Heart right ventricle (tissue), 16 donors: ENCODE measurements at places on chromosomes 5 and 9. TPM values are rescaled to one million over a fixed set of nuclear protein-coding genes. Genes with fewer than 3 reads are reported as not detected.

GRCh38 chr5:2783223-2783622 is 31.7 kb upstream of the IRX2 start:
- no peaks in the 10 kb centered on the region for H3K36me3 ChIP-seq
- H3K27me3 ChIP-seq, result no peaks in the 10 kb centered on the region
- no peak overlapping the region for H3K27ac ChIP-seq
- no peaks in the 10 kb centered on the region for H3K4me1 ChIP-seq

DNA sequence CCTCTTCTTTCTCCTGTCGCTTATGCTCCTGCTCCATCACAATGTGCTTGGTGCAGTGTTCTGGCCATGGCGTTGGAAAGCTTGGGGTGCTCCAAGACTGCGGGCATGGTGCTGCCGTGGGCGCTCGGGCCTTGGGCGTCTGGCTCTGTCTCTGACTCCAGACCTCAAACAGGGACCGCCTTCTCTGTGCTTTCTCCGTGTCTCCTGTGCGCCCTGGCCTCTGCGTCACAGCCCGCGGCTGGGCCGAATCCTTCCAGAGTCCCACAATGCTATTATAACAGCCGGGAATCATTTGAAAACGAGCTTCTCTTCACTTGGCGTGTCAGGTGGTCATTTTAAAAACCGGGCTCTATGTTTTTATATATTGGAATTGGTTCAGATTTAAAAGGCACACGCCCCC is 32.4 kb upstream of the PUM3 start:
- no peak overlapping the region for H3K4me3 ChIP-seq
- H3K36me3 ChIP-seq, result no peaks in the 10 kb centered on the region

DNA sequence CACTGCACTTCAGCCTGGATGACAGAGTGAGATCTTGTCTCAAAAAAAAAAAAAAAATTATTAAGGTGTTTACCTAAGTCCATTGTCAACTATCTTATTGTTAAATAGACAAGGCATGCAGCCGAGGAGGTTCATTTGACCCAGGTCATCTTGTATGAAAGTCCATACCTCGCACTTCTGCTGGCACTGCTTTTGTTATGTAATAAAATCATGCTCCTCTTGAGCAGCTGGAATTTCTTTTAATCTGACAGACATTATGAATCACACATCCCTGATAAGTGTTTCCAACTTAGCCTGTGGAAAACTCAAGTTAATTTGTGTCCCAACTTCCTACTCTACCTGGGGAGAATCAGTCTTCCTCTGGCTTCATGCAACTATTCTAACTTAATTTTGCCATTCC is 315.6 kb upstream of the KLF4 start:
- no peaks in the 10 kb centered on the region for H3K4me1 ChIP-seq
- no peak overlapping the region for H3K4me3 ChIP-seq
- H3K27me3 ChIP-seq, result no peaks in the 10 kb centered on the region

GRCh38 chr5:61405511-61406295 is 73.6 kb downstream of the ZSWIM6 start:
- no peaks in the 10 kb centered on the region for H3K27me3 ChIP-seq
- H3K27ac ChIP-seq, result no peak overlapping the region
- no peaks in the 10 kb centered on the region for H3K36me3 ChIP-seq
- no peak for DNase-seq

- no peaks in the 10 kb centered on the region for H3K36me3 ChIP-seq
- H3K27me3 ChIP-seq, result no peaks in the 10 kb centered on the region
- peak overlapping the region; percentile 97 for H3K4me3 ChIP-seq
- H3K27ac ChIP-seq, result peak overlapping the region; percentile 99
- DNase-seq, result no peak
- H3K4me1 ChIP-seq, result peaks cover 2% of the 10 kb centered on the region
Measured at GRCh38 chr5:68217047-68217355, 1.4 kb downstream of the PIK3R1 start.

- no peak overlapping the region for H3K4me3 ChIP-seq
- H3K27me3 ChIP-seq, result no peaks in the 10 kb centered on the region
- no peak for DNase-seq
- H3K4me1 ChIP-seq, result no peaks in the 10 kb centered on the region
- H3K27ac ChIP-seq, result no peak overlapping the region
Measured at GRCh38 chr5:144487761-144488160, 317.1 kb downstream of the KCTD16 start.

DNA sequence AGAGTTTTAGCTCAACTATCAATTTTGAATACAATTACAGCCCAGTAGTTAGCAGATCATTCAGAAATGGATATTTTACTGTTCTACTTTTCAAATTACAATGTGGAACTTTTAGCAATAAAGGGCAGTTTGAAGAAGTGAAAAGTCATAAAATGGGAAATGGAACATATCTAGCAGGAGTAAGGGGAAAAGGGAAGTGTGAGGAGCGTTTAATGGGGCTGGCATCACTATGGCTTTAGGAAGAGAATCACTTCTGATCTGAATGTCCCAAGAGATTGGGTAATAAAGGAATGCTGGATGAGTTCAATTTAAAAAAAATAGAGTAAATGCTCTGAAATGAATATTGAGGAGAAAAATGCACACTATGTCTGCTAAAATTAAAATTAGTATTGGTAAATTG is 77.4 kb downstream of the ATPSCKMT start:
- DNase-seq, result no peak
- H3K4me1 ChIP-seq, result no peaks in the 10 kb centered on the region
- H3K4me3 ChIP-seq, result no peak overlapping the region
- H3K27me3 ChIP-seq, result no peaks in the 10 kb centered on the region

DNA sequence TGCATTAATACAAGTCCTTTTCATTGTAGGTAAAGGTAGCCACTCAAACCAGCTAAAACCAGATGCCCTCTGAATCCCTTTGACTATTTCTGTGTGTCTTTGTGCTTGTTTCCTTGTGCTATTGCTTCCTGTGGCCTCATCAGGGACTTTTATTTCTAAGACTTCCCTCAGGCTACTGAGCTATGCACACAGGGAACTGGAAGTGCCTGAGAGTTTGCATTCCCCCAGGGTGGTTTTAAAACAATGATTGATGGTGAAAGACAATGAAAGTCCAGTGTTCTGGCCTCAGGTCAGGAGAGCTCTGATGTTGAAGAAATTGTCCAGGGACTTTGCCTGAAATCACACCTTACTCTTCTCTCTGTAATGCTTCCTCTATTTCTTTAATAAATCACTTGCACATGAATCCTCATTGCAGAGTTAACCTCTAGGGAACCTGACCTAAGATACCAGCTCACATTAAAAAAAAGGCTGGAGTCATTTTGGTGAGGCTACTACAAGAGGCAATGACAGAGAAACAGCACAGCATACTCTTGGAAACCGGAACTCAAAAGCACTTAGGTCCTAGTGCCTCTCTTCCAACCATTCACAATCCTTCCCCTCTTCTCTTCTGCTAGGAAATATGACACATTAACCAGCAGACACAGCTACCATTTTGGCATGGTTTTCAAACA is 158.1 kb upstream of the NREP start:
- H3K27ac ChIP-seq, result no peak overlapping the region
- H3K4me1 ChIP-seq, result no peaks in the 10 kb centered on the region
- no peaks in the 10 kb centered on the region for H3K27me3 ChIP-seq
- DNase-seq, result no peak
- H3K36me3 ChIP-seq, result no peaks in the 10 kb centered on the region

DNA sequence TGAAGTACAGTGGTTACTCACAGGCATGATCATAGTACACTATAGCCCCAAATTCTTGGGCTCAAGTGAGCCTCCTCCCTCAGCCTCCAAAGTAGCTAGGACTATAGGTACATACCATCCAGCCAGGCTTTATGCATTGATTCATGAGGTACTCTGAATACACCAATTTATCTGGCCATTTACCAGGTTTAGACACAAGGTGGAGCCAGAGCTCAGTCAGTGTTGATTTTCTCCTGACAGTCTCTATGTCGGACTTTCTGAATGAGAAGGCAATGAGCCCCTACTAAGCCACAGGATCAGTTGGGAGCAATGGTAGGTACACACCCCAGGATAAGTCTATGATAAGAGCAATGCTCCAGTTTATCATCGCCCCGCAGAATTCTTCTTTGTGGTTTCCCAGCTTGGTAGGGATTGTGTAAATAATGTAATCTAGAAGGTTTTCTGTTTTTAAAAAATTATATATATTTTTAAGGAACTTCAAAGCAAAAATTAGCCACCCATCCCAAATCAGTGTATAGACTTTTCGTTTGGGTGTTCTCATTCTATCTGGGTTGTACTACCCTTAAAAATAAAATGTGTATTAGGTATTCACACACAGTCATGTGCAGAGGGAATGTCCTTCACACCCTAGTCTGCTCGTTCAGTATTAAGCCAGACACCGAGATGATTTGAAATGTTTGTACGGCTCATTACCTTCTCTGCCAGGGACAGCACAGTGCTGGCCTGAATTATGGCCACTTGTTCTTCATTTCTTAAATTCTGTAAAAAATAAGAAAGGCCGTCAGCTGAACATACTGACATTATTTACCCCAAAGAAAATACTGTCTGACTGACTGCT is 118.4 kb upstream of the DPYSL3 start:
- H3K4me3 ChIP-seq, result no peak overlapping the region
- no peak overlapping the region for H3K27ac ChIP-seq
- H3K27me3 ChIP-seq, result no peaks in the 10 kb centered on the region
- DNase-seq, result peak; percentile 62
- H3K36me3 ChIP-seq, result no peaks in the 10 kb centered on the region

DNA sequence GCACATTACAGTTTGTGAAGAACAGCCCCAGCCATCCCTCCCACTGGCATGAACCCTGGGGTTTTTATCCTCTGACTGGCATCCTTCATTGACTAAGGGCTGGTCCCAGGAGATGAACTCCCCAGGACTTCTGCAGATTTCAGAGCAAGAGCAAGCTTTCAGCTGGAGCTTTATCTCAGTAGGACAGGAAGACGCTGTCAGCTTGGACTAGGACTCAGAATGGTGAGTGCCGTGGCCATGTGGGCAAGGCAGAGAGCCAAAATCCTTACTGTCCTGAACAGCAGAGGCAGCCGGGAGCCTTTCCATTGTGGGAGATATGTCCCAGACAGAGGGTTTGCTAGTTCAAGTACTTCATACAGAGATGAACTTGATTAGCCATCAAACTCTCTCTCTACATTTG is 3.2 kb upstream of the ACOT12 start:
- peaks cover 6% of the 10 kb centered on the region for H3K4me1 ChIP-seq
- peaks cover 25% of the 10 kb centered on the region for H3K27me3 ChIP-seq
- no peak for DNase-seq
- no peaks in the 10 kb centered on the region for H3K36me3 ChIP-seq
- no peak overlapping the region for H3K27ac ChIP-seq
- H3K4me3 ChIP-seq, result no peak overlapping the region

DNA sequence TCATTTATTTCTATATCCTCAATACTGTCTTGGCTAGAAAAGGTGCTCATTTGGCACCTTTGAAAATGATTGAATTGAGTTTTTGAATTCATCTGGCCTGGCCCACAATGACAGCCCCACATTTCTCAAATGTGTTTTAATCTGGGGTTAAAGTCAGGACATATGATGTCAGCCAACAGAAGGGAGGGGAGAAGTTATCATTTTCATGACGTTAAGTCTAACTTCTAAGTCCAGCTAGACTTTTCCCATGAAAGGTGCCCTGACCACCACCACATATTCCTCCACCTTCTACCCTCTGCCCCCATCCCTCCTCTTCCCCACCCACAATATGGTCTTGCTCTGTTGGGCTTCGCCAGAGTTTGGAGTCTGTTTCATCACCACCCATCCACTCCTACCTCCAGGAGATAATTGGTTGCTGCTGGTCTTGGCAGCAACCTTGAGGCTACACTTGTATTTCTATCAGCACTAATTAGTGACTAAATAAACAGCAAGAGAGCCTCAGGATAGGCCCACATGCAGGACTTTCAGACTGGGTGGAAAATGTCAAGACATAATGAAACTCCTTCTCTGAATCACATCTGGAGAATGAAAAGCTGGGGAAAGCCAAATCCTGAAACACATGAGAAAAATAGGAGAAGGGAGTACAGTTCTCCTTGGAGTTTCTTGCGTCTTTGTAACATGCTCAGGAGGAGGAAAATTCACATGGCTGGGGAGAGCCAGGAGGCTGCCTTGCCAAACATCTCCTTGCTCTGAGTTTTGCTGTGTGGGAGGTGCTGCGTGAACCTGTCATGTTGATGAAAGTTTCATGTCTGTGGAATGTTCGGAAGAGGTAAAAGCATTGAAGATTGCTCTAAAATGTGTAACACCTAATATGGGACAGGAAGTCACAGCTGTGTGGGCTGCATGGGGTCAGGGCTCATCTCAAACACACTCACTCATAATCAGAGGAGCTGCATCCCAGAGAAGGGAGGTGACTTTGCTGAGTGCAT is 544.7 kb upstream of the KLF4 start:
- no peak overlapping the region for H3K4me3 ChIP-seq
- no peak for DNase-seq
- H3K27ac ChIP-seq, result no peak overlapping the region
- no peaks in the 10 kb centered on the region for H3K4me1 ChIP-seq

- H3K4me1 ChIP-seq, result no peaks in the 10 kb centered on the region
- DNase-seq, result no peak
- no peak overlapping the region for H3K27ac ChIP-seq
- no peaks in the 10 kb centered on the region for H3K36me3 ChIP-seq
- no peak overlapping the region for H3K4me3 ChIP-seq
Measured at GRCh38 chr5:129137637-129138036, 43.1 kb downstream of the ISOC1 start.

GRCh38 chr9:29873579-29873978 is 2300.3 kb upstream of the C9orf72 start:
- no peak overlapping the region for H3K4me3 ChIP-seq
- no peaks in the 10 kb centered on the region for H3K27me3 ChIP-seq
- DNase-seq, result no peak
- no peaks in the 10 kb centered on the region for H3K36me3 ChIP-seq
- H3K27ac ChIP-seq, result no peak overlapping the region

DNA sequence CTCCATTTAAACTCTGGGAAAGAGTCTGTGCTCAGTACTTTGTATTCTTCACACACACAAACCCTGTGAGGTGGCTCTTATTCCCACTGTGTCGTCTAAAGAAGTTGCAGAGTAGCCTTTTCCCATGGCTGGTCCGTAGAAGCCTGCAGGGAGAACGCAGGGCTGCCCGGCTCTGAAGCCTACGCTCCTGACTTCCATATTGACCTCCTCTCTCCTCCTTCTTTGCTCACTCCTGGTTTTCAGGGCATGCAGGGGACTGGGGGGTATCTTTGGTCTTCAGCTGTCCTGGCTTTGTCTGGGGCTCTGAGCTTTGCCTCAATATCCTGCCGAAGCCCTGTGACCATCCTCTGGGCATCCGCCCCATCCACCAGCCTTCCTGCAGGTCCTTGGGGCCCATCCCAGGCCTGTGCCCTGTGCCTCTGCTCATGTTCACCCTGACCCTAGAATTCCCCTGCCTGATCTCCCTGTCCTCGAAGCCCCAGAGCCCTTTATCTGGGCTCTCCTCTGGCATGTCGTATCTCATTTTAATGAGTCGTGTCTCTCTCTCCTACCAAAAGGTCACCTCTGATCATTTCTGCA is 83.8 kb upstream of the FSTL4 start:
- H3K27ac ChIP-seq, result no peak overlapping the region
- DNase-seq, result no peak
- H3K27me3 ChIP-seq, result peaks cover 22% of the 10 kb centered on the region
- no peaks in the 10 kb centered on the region for H3K4me1 ChIP-seq
- no peaks in the 10 kb centered on the region for H3K36me3 ChIP-seq

- H3K27ac ChIP-seq, result no peak overlapping the region
- no peaks in the 10 kb centered on the region for H3K36me3 ChIP-seq
- H3K4me3 ChIP-seq, result no peak overlapping the region
- H3K27me3 ChIP-seq, result no peaks in the 10 kb centered on the region
- no peak for DNase-seq
Measured at GRCh38 chr9:89953824-89954615, 349.2 kb downstream of the GADD45G start.

LMX1B gene
- total RNA-seq, result 0.37 TPM

PCDHA1 gene
- not detected for total RNA-seq

NPDC1 gene
- total RNA-seq, result 65.2 TPM

SKIC3 gene
- total RNA-seq, result 53.5 TPM

GLRA1 gene
- total RNA-seq, result not detected

FSTL4 gene
- total RNA-seq, result not detected

ST6GALNAC6 gene
- 49.2 TPM for total RNA-seq

ASPN gene
- 29.6 TPM for total RNA-seq
